ENCODE measurements at places on chromosomes 2 and 18. TPM values are rescaled to one million over a fixed set of nuclear protein-coding genes. Genes with fewer than 3 reads are reported as not detected.
A peak's percentile ranks its signal among the peaks of the same experiment; 100 is the strongest.

DNA sequence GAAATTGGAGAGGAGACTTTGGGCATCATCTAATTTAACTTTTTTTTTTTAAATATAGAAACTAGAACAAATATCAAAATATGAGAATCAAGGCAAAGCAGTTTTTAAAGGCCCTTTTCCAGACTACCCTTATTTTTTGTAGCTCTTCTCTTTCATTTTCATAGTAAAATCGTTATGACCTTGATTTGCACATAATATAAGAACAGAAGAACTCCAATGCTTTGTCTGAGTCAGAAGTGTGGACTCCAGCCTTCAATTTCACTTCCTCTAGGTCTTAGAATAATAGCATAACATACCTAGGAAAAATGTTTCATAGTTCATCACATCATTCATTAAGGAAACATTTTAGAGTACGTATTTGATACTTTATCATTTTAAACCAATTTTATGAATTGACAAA, 74.4 kb downstream of the ANKRD12 start:
- H3K4me1 ChIP-seq: no peaks in the 10 kb centered on the region
- H3K27ac ChIP-seq: no peak overlapping the region
- no peak for DNase-seq

DNA sequence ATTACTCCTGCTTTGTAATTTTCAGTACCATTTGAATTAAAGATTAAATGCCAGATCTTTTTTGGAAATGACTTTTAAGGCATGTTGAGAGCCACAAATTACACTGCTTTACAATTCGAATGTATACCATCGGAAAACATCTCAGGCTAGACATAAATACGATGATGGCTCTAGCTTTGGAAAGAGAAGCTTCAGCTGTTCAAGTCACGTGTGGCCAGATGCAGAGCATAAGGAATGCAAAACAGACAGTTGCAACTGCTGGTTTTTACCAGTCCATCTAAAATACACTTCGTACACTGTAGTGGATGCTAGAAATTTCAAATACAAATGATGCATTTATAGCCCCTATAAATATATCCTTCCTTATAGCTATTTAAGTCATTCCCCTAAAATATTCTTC, 8.0 kb downstream of the ZNF516 start:
- peaks cover 22% of the 10 kb centered on the region for H3K4me1 ChIP-seq
- no peaks in the 10 kb centered on the region for H3K27me3 ChIP-seq
- H3K36me3 ChIP-seq: no peaks in the 10 kb centered on the region
- H3K27ac ChIP-seq: peak overlapping the region; percentile 41

DNA sequence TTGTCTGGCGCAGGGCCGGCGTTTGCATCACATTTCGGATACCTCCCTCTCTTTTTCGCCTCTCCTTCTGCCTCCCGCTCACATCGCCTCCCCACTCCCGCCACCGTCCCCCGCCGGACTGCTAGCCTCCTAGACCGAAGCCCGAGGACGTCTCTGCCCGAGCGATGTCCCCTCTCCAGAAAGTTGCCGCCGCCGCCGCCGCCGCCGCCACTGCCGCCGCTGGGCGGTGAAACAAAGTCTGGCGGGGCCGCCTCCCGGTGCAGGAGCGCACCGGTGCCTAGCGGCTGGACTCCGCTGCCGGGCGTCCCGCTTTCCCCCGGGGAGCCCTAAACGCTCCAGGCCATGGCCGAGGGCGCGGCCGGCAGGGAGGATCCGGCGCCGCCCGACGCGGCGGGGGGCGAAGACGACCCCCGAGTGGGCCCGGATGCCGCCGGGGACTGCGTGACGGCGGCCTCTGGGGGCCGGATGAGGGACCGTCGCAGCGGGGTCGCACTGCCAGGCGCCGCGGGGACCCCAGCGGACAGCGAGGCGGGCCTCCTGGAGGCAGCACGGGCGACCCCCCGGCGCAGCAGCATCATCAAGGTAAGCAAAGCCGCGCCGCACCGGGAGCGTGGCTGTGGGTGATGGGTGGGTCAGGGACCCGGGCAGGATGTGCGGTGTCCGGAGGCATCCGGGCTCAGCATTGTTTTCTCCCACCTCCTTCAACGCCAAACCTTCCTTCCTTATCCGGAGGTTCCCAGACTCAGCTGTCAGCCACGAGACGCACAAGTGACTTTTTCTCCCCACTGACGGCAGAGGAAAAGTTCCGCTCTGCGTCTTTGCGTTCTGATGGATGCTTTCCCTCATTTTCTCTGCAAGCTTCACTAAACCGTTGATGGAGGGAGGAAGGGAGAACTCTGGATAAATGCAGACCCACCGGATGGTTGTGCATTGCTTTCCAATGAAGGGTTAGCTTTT, 643 bp downstream of the PLCL1 start:
- DNase-seq: peak; percentile 42
- H3K27ac ChIP-seq: no peak overlapping the region
- peak overlapping the region; percentile 76 for H3K4me3 ChIP-seq
- H3K27me3 ChIP-seq: no peaks in the 10 kb centered on the region
- H3K4me1 ChIP-seq: no peaks in the 10 kb centered on the region
- no peaks in the 10 kb centered on the region for H3K36me3 ChIP-seq

GRCh38 chr2:182694189-182694588, 21.9 kb upstream of the DNAJC10 start:
- no peaks in the 10 kb centered on the region for H3K36me3 ChIP-seq
- H3K27me3 ChIP-seq: no peaks in the 10 kb centered on the region
- H3K27ac ChIP-seq: no peak overlapping the region
- no peak for DNase-seq
- no peak overlapping the region for H3K4me3 ChIP-seq
- H3K4me1 ChIP-seq: no peaks in the 10 kb centered on the region

GRCh38 chr2:110126906-110127305, 11.3 kb upstream of the MALL start:
- H3K4me3 ChIP-seq: no peak overlapping the region
- DNase-seq: no peak
- no peaks in the 10 kb centered on the region for H3K36me3 ChIP-seq
- H3K27ac ChIP-seq: no peak overlapping the region
- H3K4me1 ChIP-seq: no peaks in the 10 kb centered on the region
- no peaks in the 10 kb centered on the region for H3K27me3 ChIP-seq

DNA sequence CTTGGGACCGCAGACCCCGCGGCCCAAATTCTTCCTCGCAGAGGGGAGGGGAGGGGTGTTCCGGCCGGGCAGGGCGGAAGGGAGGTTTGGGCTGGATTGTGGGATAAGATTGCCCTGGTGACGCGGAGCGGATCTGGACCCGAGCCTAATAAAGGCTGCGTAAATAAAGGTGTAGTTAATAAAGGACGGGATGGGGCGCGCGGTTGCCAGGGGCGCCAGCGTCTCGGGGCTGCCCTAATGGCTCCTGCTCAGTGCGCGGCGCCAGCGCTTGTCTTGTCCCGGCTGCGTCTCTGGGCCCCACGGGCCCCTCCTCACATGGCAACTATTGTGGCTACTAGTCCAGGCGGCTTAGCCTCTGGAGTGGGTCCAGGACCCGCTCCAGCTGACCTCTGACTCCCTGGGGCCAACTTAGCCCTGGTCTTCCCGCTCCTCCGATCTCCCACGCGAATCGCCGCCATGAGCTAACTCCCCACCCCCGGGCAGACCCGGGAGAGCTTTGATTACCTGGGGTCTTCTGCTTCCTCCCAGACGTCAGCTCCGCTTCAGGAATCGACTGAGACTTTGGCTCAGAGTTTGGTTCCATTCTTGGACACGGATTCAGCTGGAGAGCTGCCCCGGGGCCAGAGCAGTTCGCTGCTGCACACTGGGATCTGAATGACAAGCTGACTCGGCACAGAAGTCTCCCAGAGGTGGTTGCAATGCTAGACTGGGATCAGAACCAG, 36.5 kb downstream of the SLC25A52 start:
- no peaks in the 10 kb centered on the region for H3K36me3 ChIP-seq
- DNase-seq: peak; percentile 38
- no peaks in the 10 kb centered on the region for H3K4me1 ChIP-seq
- H3K4me3 ChIP-seq: peak overlapping the region; percentile 63
- no peak overlapping the region for H3K27ac ChIP-seq
- H3K27me3 ChIP-seq: no peaks in the 10 kb centered on the region

Gene MYO1B
- 30.8 TPM for total RNA-seq

DNA sequence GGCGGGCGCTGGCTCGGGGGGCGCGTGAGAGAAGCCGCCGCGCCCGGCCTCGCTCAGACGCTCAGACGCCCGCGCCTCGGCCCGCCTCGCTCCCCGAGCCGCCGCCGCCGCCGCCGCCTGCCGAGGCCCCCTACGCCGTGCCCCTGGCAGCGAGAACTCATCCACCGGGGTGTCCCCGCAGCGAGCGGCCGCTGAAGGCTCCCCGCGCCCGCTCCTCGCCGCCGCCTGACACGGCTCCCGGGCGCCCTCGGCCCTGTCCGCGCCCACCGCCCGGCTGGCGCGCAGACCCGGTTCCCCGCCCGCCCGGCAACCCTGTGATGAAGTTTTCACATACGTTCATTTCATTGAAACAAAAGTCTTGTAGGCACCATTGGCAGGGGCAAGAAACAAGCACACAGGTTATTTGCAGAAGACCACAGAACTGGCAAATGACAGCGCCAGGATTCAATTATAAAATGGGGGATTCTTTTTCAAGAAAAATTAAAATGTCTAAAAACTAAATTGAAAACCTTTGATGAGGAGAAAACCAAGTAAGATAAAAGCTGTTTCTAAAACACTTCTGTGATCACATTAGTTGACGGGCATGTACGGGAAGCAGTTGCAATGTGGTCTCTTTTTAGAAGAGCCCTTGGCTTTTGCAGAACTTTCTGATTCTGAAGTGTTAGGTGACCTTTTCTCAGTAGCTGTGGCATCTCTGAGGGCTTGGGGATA, 50.5 kb upstream of the TUBA3D start:
- H3K4me1 ChIP-seq: peaks cover 15% of the 10 kb centered on the region
- DNase-seq: no peak
- H3K27ac ChIP-seq: peak overlapping the region; percentile 44
- no peaks in the 10 kb centered on the region for H3K27me3 ChIP-seq
- H3K4me3 ChIP-seq: no peak overlapping the region
- H3K36me3 ChIP-seq: no peaks in the 10 kb centered on the region

- no peak for DNase-seq
- H3K27me3 ChIP-seq: no peaks in the 10 kb centered on the region
- H3K4me1 ChIP-seq: no peaks in the 10 kb centered on the region
- no peak overlapping the region for H3K4me3 ChIP-seq
These were observed 7.8 kb downstream of the ACMSD start for GRCh38 chr2:134846213-134846612.

DNA sequence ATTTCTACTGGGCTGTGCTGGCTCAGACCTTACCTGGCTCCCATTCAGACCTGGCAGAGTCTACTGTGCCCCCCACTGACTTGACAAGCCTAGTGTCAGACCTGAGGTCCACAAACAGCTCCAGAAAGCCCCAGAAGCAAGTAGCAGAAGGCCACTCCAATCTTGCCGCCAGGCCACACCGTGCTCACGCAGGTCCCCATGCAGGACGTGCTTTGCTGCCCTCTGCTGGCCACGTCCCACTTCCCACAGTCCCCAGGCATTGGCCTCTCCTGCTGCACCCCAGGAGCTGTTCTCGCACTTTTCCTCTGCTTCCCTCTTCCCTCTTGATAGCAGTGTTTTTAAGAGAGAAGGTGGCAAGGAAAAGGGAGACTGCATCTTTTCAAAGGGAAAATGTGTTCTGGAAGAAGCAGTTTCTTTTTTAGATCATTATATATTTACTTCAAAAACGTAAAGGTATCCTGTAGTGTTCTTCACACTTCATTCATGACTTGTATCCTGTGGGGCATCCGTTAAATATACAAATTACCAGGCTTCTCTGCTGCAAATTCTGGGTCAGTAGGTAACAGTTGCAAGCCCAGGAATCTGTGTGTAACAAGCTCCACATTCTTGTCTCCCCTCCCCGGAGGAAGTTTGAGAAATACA, 81.4 kb upstream of the PAPOLG start:
- peak; percentile 90 for DNase-seq
- no peaks in the 10 kb centered on the region for H3K36me3 ChIP-seq
- H3K27ac ChIP-seq: no peak overlapping the region
- no peaks in the 10 kb centered on the region for H3K4me1 ChIP-seq
- no peak overlapping the region for H3K4me3 ChIP-seq
- no peaks in the 10 kb centered on the region for H3K27me3 ChIP-seq

Gene SERPINB11
- total RNA-seq: 2.0 TPM

Gene POU3F3
- total RNA-seq: 0.71 TPM

Gene SERPINB4
- total RNA-seq: 0.24 TPM

DNA sequence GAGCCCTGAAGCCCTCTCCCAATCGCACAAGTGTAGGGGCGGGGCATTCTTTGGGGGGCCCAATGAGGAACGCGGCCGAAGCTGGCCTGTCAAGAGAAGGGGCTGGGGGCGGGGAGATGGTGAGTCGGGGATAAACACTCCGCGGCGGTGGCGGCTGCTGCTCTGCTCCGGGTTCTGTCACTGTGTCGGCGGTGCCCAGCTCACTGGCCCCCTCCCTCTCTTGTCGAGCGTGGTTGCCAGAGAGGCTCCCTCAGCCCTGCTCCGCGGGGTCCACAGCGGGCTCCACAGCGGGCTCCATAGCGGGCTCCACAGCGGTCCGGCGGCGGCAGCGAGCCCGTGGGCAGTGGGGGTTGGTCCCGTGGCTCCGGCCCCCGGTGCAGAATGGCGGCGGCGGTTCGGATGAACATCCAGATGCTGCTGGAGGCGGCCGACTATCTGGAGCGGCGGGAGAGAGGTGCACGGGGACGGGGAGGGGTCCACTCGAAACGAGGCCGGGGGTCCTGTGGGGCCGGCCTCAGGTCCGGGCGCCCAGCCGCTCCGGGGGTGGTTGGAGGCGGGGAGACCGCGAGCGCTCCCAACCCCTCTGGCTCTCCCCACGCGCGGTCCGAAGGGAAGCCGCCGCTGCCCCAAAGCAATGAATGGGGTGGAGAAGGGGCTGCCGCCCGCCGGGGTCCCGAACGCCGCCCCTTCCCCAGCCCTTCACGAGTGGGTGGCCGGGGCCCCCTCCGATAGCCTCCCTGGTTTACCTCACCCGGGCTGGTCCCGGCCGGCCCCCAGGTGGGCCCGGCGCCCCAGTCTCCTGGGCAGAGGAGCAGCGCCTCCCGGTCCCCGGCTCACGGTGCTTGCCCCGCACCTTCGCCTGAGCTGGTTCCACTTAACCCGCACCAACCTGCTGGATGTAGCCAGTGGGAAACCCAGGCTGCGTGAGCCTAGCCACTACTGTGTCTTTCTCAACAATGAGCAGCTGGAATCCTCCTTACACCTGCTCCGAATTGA, at the start of gene MXD1:
Gene MXD1, plus strand, starts transcription at position 160 of the 996 bp plus-strand sequence. Its CDS starts 222 bp downstream, at position 382.
- peak within 1 kb of the TSS; percentile 91 for H3K27ac ChIP-seq
- H3K36me3 ChIP-seq: no peaks in the 10 kb centered on the region
- H3K4me1 ChIP-seq: peaks cover 8% of the 10 kb centered on the region
- DNase-seq: peak; percentile 45
- no peaks in the 10 kb centered on the region for H3K27me3 ChIP-seq

GRCh38 chr2:220555961-220556630, 928.7 kb downstream of the SLC4A3 start:
- H3K27ac ChIP-seq: no peak overlapping the region
- no peak overlapping the region for H3K4me3 ChIP-seq
- no peak for DNase-seq
- no peaks in the 10 kb centered on the region for H3K36me3 ChIP-seq
- H3K27me3 ChIP-seq: no peaks in the 10 kb centered on the region
- no peaks in the 10 kb centered on the region for H3K4me1 ChIP-seq

- no peaks in the 10 kb centered on the region for H3K27me3 ChIP-seq
- H3K4me1 ChIP-seq: no peaks in the 10 kb centered on the region
- H3K36me3 ChIP-seq: no peaks in the 10 kb centered on the region
These were observed 68.1 kb upstream of the ZNF804A start for GRCh38 chr2:184530239-184530638.

- no peak overlapping the region for H3K27ac ChIP-seq
- H3K4me3 ChIP-seq: no peak overlapping the region
- H3K4me1 ChIP-seq: no peaks in the 10 kb centered on the region
- no peaks in the 10 kb centered on the region for H3K36me3 ChIP-seq
- no peak for DNase-seq
These were observed 260.9 kb downstream of the CYRIA start for GRCh38 chr2:16404551-16405300.

Measured in testis (tissue), 5 donors.